ENCODE measurements at places on chromosomes 5 and 9. TPM values are rescaled to one million over a fixed set of nuclear protein-coding genes. Genes with fewer than 3 reads are reported as not detected.

GRCh38 chr9:76218886-76219445 lies 175.3 kb downstream of the RFK start:
- no peak overlapping the region for H3K27ac ChIP-seq
- H3K4me3 ChIP-seq, result no peak overlapping the region
- H3K4me1 ChIP-seq, result no peaks in the 10 kb centered on the region

TRMO gene
- total RNA-seq, result 17.3 TPM

KIF4B gene
- total RNA-seq, result 0.17 TPM

DNA sequence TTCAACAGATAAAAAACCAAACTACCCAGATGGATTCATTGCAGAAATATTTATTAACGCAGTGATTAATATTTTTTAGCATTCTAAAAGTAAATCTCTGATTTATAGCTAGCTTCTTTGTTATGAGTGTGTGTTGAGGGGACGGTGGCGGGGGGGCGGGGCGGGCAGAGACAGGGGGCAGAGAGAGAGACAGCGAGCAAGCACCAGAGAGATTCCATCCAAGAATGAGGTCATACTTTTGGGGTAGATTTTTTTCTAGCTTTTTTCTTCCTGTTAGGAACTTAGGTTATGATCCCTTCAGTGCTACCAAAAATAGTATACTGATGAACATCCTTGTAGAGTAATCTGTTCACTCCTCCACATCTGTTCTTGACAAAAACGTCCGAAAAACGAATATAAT lies 500 bp upstream of the ZNF883 start:
- H3K4me1 ChIP-seq, result no peaks in the 10 kb centered on the region
- no peak for DNase-seq
- no peak overlapping the region for H3K27ac ChIP-seq
- peak overlapping the region; percentile 33 for H3K4me3 ChIP-seq
- no peaks in the 10 kb centered on the region for H3K36me3 ChIP-seq
- H3K27me3 ChIP-seq, result no peaks in the 10 kb centered on the region

DNA sequence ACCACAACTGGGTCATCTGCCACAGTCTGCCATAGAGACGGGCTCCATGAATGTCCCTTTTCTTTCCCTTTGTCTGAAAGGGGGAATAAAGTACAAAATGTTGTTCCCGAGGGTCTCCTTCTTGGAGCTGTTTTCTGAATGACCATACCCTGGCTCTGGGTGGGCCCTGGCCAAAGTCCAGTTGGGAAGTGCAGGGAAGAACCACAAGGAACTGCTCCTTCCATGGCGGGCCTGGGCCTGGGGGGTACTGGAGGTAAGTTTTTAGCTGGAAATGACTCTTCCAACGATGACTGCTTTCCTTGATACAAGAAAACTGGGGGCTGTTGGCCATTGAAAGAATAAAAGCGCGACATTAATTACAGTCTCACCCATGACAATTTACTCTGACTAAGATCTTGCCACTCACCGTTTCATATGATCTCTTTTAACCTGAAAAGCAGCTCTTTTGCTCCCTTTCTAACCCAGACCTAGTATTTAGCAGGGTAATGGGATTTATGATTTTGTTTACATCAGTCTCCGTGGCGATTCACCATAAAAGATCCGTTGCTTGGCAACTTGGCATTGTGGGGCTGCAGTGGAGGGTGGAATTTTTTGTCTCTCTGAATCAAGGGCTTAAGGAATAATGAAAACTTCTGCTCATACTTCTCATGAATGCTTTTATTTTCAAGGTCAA lies 89.2 kb upstream of the PTCH1 start:
- no peaks in the 10 kb centered on the region for H3K4me1 ChIP-seq
- no peaks in the 10 kb centered on the region for H3K27me3 ChIP-seq
- H3K27ac ChIP-seq, result no peak overlapping the region
- no peaks in the 10 kb centered on the region for H3K36me3 ChIP-seq

DNA sequence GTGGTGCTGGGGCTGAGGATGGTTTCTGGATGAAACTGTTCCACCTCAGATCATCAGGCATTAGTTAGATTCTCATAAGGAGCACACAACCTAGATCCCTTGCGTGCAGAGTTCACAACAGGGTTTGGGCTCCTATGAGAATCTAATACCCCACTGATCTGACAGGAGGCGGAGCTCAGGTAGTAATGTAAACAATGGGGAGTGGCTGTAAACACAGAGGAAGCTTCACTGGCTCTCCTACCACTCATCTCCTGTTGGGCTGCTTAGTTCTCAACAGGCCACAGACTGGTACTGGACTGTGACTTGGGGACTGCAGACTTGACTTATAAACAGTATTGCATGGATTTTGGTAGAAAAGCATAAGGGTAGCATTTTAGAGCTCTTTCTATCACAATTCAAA lies 870.7 kb upstream of the CDH10 start:
- H3K27me3 ChIP-seq, result no peaks in the 10 kb centered on the region
- H3K27ac ChIP-seq, result no peak overlapping the region
- DNase-seq, result no peak
- H3K36me3 ChIP-seq, result no peaks in the 10 kb centered on the region
- H3K4me3 ChIP-seq, result no peak overlapping the region

GRCh38 chr9:93292664-93293328 lies 108.9 kb downstream of the WNK2 start:
- no peaks in the 10 kb centered on the region for H3K4me1 ChIP-seq
- no peaks in the 10 kb centered on the region for H3K36me3 ChIP-seq
- no peak overlapping the region for H3K4me3 ChIP-seq
- peak; percentile 57 for DNase-seq
- H3K27me3 ChIP-seq, result peaks cover 10% of the 10 kb centered on the region

MYORG gene
- 6.9 TPM for total RNA-seq

Measured in upper lobe of right lung (tissue), 1 donor.